ENCODE measurements at places on chromosomes 3 and 15. TPM values are rescaled to one million over a fixed set of nuclear protein-coding genes. Genes with fewer than 3 reads are reported as not detected.

- DNase-seq = no peak
Observed at GRCh38 chr3:183260167-183260904, 7.3 kb downstream of the B3GNT5 start.

DNA sequence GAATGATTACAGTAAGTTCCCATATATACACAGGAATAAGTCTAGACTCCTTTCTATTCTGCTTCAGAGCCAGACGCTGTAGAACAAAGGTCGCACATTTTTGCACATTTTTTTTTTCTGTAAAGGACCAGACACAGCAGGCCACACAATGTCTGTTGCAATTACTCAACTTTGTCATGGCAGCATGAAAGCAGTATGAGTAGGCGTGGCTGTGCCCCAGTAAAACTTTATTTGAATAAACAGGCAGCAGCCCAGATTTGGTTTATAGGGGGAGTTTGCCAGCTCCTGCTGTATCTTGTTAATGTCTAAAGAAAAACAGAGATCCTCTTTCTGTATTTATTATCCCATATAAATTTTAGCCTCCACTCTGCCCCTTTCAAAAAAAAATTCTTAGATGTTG, 708.3 kb downstream of the FHIT start:
- DNase-seq = no peak

The STAB1 gene
- total RNA-seq = 19.1 TPM

DNA sequence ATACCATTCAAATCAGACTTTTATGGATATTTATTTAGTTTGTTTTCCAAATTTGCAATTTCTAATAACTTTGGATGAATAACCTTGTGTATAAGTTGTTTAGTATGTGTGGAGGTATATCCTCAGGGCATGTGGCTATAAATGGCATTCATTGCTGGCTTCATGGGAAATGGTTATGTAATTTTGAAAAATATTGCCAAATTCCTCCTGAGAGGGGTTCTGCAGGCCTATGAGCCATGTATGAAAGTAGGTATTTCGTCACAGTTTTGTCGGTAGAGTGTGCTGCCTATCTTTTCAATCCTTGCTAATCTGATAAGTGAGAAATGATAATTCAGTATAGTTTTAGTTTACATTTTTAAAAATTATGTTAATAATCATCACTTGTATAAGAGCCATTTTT, 256.4 kb upstream of the ZNF385D start:
- DNase-seq = no peak

DNA sequence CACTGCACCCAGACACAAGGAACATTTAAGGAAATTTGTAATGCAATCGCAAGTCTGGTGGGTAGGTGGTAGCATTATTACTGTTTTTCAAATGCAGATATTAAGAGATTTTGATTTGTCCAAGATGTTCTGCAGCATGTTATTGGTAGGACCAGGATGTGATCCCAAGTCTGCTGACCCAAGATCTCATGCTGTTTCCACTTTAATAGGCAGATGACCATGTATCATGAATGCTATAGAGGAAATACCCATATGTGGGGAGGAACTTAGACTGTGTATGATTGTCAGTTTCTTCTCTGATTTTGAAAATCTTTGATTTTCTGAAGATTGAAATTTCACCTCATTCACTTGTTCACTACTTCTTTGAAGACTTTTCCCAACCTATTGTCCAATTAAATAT, 28.7 kb downstream of the ATP6V1A start:
- DNase-seq = no peak

- peak; percentile 33 for DNase-seq
Observed at GRCh38 chr3:48088056-48088748, 72.0 kb upstream of the MAP4 start.

DNA sequence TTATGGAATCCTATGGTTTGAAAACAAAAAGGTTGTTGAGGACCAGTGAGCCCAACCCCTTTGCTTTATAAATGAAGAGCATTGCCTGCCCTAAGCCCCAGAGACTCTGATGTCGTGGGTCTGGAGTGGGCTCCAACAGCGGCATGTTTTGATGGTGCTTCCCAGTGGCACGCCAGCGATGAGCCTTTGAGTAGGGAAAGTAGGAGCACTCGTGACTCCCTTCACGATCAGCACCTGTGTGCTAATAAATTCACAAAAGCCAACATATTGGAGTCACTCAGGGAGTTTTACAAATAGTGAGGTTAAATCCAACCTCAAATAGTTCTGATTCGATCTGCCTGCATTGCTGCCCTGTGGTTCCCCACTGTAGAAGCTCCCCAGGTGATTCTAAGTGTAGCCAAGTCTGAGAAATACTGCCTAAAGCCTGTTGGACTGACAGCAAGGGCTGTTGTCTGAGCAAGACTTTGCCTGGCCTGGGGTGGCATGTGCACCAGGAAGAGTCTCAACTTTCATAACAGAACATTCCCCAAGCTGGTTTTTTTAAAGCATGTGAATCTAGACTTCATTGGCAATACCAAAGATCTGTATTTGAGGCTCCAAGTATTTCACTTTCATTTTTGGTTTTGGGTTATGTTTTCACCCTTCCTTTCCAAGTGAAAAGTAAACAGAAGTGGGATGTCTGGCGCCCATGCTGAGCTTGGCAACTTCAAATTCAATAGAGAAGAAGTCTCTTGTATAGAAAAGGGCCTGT, 9.9 kb downstream of the CCR5 start:
- no peak for DNase-seq

GRCh38 chr3:28068342-28068741, 173.1 kb upstream of the CMC1 start:
- DNase-seq = no peak

- no peak for DNase-seq
Observed at GRCh38 chr3:32912046-32912445, 39.4 kb upstream of the CCR4 start.

DNA sequence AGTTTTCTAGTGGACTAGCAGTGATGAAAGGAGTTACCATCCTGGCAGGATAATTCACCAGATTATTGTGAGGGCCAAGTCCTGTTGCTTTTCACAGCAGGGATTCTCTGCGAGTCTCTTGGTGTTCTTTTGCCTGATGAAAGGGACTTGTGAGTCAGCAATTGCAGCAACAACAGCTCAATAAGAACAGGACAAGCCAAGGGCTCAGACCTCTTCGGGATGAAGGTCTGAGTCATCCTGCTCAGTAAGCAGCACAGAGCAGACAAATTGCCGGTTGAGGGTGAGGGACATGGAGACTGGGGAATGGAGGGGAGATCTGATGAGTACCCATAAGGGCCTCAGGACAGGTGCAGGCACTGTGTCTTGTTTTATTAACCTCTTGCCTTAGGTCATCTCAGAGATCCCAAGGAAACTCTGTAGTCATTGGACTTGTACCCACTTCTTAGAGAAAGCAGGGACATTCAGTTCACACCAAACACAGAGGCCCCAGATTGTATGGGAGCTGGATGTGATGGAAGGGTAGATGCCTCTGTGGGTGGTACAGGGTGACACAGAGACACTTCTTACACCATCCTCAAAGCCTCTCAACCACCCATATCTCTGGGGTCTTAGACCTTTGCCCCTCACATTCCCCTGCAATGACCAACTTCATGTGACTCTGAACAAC, 173.8 kb upstream of the TLE3 start:
- peak; percentile 64 for DNase-seq

GRCh38 chr15:31559786-31560185, 233.2 kb downstream of the KLF13 start:
- no peak for DNase-seq

DNA sequence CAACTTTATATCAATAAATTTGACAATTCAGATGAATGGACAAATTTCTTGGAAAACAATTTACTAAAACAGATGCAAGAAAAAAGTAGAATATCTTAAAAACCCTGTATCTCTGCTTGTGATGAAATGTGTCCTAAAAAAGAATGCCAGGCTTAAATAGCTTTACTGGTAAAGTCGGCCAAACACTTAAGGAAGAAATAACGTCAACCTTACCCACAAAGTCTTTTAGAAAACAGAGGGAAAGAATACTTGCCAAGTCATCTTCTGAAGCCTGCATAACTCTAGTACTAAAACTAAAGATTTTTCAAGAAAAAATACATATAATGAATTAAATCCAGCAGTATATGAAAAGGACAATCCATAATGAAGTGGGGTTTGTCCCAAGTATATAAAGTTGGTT, 111.1 kb downstream of the RASA2 start:
- DNase-seq = peak; percentile 21

The ABHD14A gene
- total RNA-seq = 28.5 TPM

The RYR3 gene
- 5.4 TPM for total RNA-seq

- peak; percentile 18 for DNase-seq
Observed at GRCh38 chr3:155382396-155383042, 89.0 kb upstream of the STRIT1 start.

The WNT5A gene
- not detected for total RNA-seq
